Thymus (tissue), 14 donors: ENCODE measurements at places on chromosomes 1 and 21. TPM values are rescaled to one million over a fixed set of nuclear protein-coding genes. Genes with fewer than 3 reads are reported as not detected.

DNA sequence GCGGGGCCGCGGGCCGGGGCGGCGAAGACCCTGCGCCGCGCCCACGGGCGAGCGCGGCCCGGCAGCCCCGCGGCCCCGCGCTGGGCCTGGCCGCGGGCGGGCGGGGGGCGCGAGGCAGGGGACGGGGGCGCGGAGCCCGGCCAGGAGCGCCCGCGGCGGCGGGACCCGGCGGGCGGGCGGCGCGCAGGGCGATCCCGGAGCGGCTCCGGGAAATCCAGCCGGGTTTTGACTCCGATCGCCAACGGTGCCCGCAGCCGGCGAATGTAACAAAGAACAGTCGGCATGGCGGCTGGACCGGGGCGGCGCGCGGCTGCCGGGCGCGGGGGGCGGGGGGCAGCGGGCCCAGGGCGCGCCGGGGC is 334 bp downstream of the PRDM15 start:
- H3K4me1 ChIP-seq = peaks cover 21% of the 10 kb centered on the region
- DNase-seq = peak; percentile 74

GRCh38 chr1:91724231-91724630 is 161.7 kb downstream of the TGFBR3 start:
- no peaks in the 10 kb centered on the region for H3K27me3 ChIP-seq
- no peak overlapping the region for H3K4me3 ChIP-seq
- no peaks in the 10 kb centered on the region for H3K4me1 ChIP-seq
- no peaks in the 10 kb centered on the region for H3K36me3 ChIP-seq
- no peak overlapping the region for H3K27ac ChIP-seq

DNA sequence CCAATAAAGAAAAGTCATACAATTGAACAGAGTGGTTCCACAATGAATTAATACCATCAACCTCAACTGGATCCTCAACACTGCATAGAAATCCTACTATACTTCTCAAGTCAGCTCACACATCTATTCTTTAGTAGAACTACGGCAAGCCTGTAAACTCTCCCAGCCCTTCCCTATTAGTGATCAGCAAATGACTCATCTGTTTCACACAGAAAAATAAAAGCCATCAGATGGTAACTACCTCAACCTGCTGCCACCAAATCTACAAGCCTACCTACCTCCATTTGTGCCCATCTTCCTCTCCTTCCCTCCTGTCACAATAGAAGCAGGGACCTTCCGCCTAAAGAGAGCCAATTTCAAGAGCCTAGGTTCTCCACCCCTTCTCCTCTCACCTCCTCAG is 63.6 kb downstream of the DMAP1 start:
- H3K36me3 ChIP-seq = peaks cover 2% of the 10 kb centered on the region
- H3K4me1 ChIP-seq = no peaks in the 10 kb centered on the region
- H3K4me3 ChIP-seq = no peak overlapping the region
- no peak for DNase-seq
- H3K27me3 ChIP-seq = no peaks in the 10 kb centered on the region

DNA sequence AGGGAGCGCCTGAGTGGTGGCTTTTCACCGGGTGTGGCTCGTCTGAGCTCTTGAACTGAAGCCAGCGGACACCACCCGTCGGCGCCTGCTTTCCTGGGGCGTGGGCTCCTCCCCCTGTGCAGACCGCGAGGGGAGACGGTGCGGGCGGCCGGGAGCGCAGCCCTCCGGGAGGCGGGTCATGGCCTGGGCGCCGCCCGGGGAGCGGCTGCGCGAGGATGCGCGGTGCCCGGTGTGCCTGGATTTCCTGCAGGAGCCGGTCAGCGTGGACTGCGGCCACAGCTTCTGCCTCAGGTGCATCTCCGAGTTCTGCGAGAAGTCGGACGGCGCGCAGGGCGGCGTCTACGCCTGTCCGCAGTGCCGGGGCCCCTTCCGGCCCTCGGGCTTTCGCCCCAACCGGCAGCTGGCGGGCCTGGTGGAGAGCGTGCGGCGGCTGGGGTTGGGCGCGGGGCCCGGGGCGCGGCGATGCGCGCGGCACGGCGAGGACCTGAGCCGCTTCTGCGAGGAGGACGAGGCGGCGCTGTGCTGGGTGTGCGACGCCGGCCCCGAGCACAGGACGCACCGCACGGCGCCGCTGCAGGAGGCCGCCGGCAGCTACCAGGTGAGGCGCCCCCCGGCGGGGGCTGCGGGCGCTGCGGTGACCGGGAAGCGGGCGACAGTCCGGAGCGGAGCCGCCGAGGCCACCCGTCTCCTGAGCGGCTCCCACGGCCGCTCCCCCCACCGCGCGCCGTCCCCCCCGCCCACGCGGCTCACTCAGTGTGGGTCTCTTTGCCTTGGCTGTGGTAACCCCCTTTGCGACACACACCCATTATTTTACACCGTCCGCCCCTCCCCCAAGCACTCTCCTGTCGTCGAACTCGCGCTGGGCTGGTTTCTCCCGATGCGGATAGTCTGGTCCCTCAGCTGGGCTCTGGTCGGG is at the start of gene TRIM58:
Gene TRIM58, plus strand, starts transcription at position 119 of the 916 bp plus-strand sequence. Its CDS starts 60 bp downstream, at position 179.
- H3K4me1 ChIP-seq = peaks cover 6% of the 10 kb centered on the region
- peaks cover 2% of the 10 kb centered on the region for H3K27me3 ChIP-seq
- H3K4me3 ChIP-seq = peak within 1 kb of the TSS; percentile 24
- H3K27ac ChIP-seq = no peak within 1 kb of the TSS

GRCh38 chr21:37605006-37605405 is 238.4 kb downstream of the DYRK1A start:
- H3K36me3 ChIP-seq = no peaks in the 10 kb centered on the region
- no peaks in the 10 kb centered on the region for H3K4me1 ChIP-seq
- no peaks in the 10 kb centered on the region for H3K27me3 ChIP-seq
- H3K27ac ChIP-seq = no peak overlapping the region
- no peak overlapping the region for H3K4me3 ChIP-seq

DNA sequence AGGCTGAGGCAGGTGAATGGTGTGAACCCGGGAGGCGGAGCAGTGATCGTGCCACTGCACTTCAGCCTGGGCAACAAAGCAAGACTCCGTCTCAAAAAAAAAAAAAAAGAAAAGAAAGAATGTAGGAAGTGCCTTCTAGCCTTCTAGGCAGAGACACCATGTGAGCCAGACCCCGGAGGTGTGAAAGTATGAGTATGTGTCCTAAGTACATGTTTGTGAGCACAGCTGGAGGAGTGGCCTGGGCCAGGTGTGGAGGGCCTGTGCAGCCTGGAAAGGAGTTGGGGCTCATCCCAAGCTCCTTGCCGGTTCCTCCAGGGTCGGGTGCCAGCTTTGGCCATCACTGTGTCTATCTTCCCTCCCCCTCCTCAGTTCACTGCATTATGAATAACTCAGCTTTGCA is 13.0 kb downstream of the SOX13 start:
- no peaks in the 10 kb centered on the region for H3K27me3 ChIP-seq
- DNase-seq = no peak
- no peaks in the 10 kb centered on the region for H3K36me3 ChIP-seq
- H3K4me1 ChIP-seq = no peaks in the 10 kb centered on the region
- H3K4me3 ChIP-seq = no peak overlapping the region
- no peak overlapping the region for H3K27ac ChIP-seq

DNA sequence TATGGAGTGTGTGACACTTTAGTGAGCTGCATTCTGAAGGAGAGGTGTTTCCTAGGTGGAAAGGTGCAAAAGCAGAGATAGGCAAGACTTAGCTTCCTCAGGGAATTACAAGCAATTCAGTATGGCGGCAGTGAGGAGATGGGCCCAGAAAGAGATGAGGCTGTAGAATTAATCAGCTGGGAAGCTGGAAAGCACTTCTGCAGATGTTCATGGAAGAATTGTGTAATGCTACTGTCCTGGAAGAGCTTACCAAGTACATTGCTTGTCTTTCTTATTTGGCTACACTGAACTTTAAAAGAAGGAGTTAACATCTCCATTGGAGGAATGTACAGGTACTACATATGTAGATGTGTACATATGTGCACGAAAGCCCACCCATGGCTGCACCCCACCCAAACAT is 103.7 kb upstream of the DPT start:
- peaks cover 3% of the 10 kb centered on the region for H3K4me1 ChIP-seq
- DNase-seq = no peak
- H3K4me3 ChIP-seq = no peak overlapping the region
- no peaks in the 10 kb centered on the region for H3K27me3 ChIP-seq
- no peaks in the 10 kb centered on the region for H3K36me3 ChIP-seq

DNA sequence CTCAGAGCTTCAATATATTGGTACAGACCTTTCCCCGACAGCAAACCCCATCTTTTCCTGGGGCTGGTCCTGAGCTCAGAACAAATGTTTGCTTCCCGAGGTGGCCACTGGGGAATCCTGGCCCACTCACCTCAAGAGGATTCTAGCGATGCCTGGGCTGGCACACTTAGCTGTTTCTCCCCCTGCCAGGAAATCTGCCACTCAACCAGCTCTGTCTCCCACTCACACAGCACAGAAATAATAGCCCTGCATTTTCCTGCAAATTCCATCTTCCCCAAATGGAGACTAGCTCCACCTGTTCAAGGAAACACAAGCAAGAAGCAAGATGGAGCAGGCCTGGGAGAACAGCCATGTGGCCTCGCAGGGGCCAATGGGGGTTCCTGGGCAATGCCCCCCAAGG is 21.1 kb downstream of the KCNN3 start:
- no peak overlapping the region for H3K27ac ChIP-seq
- no peaks in the 10 kb centered on the region for H3K27me3 ChIP-seq
- no peak for DNase-seq
- H3K4me1 ChIP-seq = peaks cover 19% of the 10 kb centered on the region
- no peaks in the 10 kb centered on the region for H3K36me3 ChIP-seq

DNA sequence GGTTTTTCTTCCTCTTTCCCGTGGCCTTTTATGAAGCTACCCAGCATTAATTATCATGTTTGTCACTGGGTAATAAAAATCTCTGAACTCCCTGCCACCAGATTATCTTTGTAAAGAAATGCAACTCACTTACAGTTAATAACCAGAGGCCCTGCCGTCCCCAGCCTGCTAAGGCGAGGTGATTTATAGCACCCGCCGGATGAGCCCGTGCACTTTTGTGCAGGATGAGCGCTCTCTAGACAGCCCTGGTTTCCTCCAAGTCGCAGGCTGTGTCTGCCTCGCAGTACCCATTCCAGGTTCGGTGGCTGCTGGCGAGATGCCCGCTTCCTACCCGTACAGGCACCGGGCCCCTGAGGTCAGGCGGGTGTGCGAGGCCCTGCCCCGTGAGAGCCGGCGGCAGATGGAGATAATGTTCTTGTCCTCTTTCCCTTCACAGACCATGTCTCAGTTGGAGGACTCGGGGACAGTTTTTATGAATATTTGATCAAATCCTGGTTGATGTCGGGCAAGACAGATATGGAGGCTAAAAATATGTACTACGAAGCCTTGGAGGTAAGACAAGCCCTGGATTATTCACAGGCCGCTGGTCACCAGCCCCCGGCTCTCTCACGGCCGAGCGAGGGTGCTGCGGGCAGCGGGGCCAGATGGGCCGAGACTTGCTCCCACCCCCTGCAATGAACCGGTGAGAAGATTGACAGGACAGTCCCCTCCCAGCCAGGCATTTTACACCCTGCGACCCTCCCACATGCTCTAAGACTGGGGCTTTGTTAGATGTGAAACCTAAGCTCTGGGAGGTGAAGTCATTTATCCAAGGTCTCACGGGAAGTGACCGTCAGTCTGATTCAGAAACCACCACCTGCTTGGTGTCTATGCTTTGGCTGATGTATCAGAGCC is 28.5 kb upstream of the SELENON start:
- H3K4me1 ChIP-seq = peaks cover 28% of the 10 kb centered on the region
- peaks cover 61% of the 10 kb centered on the region for H3K27me3 ChIP-seq
- no peak for DNase-seq
- H3K27ac ChIP-seq = peak overlapping the region; percentile 78
- H3K36me3 ChIP-seq = no peaks in the 10 kb centered on the region
- no peak overlapping the region for H3K4me3 ChIP-seq

GRCh38 chr1:181134543-181135436 is 46.3 kb downstream of the IER5 start:
- peak overlapping the region; percentile 43 for H3K27ac ChIP-seq
- H3K36me3 ChIP-seq = no peaks in the 10 kb centered on the region
- peaks cover 60% of the 10 kb centered on the region for H3K4me1 ChIP-seq
- H3K27me3 ChIP-seq = no peaks in the 10 kb centered on the region
- DNase-seq = no peak

DNA sequence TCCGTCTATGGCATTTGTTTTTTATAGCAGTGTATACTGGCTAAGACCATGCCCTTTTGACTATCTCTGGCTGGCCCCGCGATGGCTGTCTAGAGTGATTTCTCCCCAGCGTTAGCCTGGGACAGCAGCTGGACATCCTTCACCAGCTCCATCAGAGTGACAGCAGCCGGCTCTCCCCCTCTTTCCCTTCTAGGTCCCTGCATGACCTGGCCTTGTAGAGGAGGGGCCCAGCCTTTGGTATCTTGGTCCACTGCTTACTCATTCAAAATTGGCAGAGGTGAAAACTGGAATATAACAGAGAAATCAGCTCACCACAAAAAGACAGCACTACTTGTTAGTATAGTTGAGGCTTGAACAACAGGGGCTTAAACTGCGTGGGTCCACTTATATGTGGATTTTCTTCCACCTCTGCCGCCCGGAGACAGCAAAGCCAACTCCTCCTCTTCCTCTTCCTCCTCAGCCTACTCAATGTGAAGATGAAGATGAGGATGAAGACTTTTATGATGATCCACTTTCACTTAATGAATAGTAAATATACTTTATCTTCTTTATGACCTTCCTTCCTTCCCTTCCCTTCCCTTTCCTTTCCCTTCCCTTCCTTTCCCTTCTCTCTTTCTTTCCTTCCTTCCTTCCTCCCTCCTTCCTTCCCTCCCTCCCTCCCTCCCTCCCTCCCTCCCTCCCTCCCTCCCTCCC is 29.4 kb upstream of the B3GALNT2 start:
- H3K4me1 ChIP-seq = no peaks in the 10 kb centered on the region
- H3K4me3 ChIP-seq = no peak overlapping the region
- no peak for DNase-seq
- no peaks in the 10 kb centered on the region for H3K27me3 ChIP-seq
- H3K27ac ChIP-seq = no peak overlapping the region

GRCh38 chr1:1797731-1798341 is 19.6 kb upstream of the NADK start:
- DNase-seq = no peak
- no peaks in the 10 kb centered on the region for H3K27me3 ChIP-seq
- H3K36me3 ChIP-seq = peaks cover 91% of the 10 kb centered on the region
- no peaks in the 10 kb centered on the region for H3K4me1 ChIP-seq

DNA sequence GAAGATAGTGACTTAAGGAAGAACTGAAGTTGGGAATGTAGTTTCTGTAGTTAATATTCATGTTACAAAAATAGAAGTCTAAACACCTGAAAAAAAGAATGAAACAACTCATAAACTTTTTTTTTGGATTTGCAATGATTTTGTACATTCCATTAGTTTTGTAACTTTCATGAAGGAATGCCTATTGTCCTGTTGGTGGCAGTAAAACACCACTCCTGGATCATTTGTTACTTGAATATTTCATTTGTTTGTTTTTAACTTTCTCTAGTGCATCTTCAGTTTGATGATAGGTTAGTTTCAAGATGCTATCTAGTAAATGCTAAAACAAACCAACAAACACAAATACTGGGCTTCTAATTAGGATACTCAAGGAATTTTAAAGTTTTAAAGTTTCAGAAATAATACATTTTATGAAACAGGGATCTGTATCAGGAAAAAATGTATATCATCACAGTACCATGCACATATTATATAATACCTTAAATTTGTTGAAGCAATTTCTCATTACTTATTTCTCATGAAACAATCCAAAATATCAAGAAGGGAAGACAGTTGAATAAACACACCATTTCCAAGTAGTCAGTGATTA is 229.7 kb upstream of the CACYBP start:
- H3K4me3 ChIP-seq = no peak overlapping the region
- no peaks in the 10 kb centered on the region for H3K27me3 ChIP-seq
- H3K36me3 ChIP-seq = no peaks in the 10 kb centered on the region

- no peaks in the 10 kb centered on the region for H3K27me3 ChIP-seq
- no peak overlapping the region for H3K4me3 ChIP-seq
- H3K36me3 ChIP-seq = peaks cover 3% of the 10 kb centered on the region
These were observed 10.7 kb upstream of the CD2 start for GRCh38 chr1:116743535-116743934.

ZNF670 gene
- total RNA-seq = 4.7 TPM

ITGB2 gene
- total RNA-seq = 134 TPM

PDE9A gene
- total RNA-seq = 8.2 TPM

FABP3 gene
- 5.2 TPM for total RNA-seq

ATP1A2 gene
- 0.38 TPM for total RNA-seq
